ENCODE measurements at places on chromosomes 6 and 20. TPM values are rescaled to one million over a fixed set of nuclear protein-coding genes. Genes with fewer than 3 reads are reported as not detected.
A peak's percentile ranks its signal among the peaks of the same experiment; 100 is the strongest.

DNA sequence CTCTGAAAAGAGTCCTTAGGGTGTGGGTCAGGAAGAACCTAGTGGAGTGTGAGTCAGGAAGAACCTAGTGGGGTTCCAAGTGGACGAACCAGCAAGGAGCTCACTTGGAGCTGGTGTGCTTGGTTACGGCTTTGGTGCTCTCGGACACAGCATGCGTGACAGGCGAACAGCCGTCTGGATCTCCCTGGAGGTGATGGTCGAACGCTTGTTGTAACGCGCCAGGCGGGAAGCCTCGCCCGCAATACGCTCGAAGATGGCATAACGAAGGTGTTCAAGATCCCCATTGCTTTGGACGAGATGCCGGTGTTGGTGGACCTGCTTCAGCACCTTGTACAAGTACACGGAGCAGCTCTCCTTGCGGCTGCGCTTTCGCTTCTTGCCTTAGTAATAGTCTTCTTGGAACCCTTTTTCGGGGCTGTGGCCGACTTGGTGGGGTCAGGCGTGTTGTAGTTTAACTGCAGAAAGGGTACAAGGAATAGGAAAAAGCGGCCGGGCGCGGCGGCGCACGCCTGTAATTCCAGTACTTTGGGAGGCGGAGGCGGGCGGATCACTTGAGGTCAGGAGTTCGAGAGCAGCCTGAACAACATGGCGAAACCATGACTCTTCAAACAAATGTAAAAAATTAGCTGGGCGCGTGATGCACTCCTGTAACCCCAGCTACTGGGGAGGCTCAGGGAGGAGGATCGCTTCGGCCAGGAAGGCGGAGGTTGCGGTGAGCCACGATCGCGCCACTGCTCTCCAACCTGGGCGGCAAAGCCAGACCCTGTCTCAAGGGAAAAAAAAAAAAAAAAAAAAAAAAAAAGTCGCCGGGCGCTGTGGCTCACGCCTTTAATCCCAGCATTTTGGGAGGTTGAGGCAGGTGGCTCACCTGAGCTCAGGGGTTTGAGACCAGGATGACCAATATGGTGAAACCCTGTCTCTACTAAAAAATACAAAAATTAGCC, 48.0 kb downstream of the OR2B2 start:
- DNase-seq, result peak; percentile 15

The RXRB gene
- total RNA-seq, result 16.7 TPM

The MOCS1 gene
- 8.1 TPM for total RNA-seq

DNA sequence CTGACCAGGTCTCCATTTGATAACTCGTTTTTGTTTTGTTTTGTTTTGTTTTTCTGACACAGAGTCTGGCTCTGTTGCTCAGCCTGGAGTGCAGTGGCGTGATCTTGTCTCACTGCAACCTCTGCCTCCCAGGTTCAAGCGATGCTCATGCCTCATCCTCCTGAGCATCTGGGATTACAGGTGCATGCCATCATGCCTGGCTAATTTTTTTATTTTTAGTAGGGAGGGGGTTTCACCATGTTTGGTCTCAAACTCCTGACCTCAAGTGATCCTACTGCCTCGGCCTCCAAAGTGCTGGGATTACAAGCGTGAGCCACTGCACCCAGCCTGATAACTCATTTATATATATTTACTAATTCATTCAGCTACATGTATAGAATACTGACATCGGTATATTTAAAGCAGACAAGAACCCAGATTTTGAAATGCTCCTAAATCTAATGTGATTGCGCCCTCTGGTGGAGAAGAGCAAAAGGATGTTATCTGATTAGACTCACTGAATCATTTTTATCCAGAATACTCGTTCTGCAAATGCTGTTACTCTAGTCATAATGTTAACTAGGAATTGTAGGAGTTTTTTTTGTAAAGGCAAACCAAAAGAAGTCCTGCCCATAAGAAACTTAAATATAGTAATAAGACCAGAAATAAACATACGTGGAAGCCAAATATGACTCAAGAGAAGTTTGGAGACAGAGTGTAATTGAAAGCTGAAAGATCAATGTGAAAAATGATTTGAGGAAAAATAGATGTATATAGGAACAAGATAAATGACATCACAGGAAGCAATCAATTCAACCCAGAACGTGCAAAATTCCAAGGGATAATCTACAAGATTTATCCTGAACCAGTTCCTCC, 5.3 kb upstream of the COL12A1 start:
- peak; percentile 79 for DNase-seq

DNA sequence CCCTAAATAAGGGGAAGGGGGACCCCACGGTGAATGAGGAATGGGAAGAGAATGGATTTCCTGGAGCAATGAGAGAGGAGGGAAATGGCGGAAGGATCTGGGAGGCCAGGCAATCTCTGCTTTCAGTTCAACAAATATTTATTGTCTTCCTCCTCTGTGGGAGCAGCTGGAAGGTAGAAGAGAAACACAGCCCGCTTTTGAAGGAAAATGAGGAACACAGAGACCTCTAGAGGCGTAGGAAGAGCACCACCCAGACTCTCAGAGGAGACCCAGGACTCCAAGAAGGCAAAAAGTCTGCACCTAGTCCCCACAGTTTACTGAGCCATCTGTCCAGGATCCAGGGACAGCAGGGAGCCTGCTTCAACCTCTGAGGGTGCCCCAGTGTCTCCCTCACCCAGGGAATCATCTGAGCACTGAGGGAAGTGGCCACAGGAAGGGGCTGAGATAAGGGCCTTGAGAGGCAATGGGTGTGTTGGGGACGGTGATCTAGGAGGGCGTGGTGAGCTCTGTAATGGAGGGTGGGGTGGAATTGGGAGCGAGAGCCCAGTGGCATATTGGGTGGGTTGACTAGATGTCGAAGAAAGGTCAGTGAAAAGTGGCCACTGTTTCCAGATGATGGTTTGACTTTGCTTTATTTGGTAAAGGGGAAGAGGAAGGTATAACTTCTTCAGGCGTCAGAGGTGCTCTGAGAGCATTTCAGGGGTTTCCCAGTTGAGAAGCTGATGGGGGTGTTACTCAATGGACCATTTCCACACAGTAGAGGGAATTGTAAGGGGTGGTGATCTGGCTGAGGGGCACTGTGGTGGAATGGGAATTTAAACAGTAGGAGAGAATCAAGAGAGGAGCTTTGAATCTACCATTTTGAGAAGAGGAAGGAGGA, 610 bp downstream of the PSORS1C1 start:
- DNase-seq, result peak; percentile 42

GRCh38 chr6:147861696-147862095, 353.2 kb downstream of the SAMD5 start:
- DNase-seq, result no peak

- DNase-seq, result peak; percentile 61
These were observed 315 bp upstream of the PDE10A start for GRCh38 chr6:165663377-165663735.

The NDUFAF4 gene
- 13.9 TPM for total RNA-seq

GRCh38 chr20:46621492-46621891, 29.8 kb downstream of the SLC13A3 start:
- peak; percentile 82 for DNase-seq

- peak; percentile 75 for DNase-seq
These were observed 373.5 kb upstream of the BTBD3 start for GRCh38 chr20:11544029-11544678.

DNA sequence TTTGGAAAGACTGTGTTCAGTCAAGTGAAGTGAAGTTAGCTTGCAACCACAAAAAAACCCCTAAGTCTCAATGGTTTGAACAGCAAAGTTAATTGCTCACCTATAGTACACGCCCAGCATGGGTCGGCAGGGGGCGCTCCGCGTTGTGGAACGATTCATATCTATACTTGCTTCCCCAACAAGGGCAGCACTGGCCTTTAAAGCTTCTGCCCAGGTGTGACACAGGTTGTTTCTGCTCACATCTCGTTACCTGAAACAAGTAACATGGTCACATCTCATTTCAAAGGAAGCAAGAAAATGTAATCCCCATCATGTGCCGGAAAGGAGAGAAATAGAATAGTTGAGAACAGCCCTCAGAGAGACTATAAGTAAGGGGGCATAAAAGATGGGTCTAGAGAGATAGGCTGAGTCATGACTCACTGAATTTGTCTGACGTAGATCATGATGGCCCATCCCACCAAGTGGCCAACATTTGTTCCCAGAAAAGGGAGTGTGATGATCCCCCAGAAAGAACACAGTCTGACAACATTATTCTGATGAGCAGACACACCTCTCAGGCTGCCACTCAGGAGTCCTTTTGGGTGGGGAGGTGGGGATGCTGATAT, 29.0 kb downstream of the HNF4A start:
- peak; percentile 38 for DNase-seq

GRCh38 chr20:48051794-48052474, 266.7 kb upstream of the SULF2 start:
- peak; percentile 45 for DNase-seq

DNA sequence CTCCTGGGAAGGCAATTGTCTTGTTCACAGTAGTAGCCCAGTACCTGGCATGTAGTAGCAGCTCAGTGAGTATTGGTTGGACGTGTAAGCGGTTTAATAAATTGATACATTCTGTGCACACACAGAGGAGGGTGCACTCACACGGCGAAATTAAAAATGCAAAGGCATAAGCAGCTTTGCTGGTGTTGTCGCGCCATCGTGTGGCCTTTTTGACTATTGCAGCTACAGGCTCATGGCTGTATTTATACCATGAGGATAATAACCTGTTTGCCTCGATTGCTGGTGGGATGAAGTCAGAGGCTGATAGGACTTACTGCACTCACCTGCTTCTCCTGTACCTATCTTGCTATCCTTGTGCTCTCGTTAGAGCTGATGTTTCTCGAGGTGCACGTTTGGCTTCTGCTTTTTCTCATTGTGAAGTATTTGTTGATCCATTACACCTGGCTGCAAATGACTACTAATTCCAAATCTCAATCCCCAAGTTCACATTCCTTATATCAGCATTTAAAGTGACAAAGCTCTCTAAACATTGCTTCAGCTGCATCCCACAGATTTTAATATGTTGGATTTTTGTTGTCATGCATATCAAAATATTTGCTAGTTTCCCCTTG, 61.5 kb downstream of the TBXT start:
- DNase-seq, result peak; percentile 71

- DNase-seq, result peak; percentile 16
These were observed 139.8 kb downstream of the KHDC1L start for GRCh38 chr6:73085443-73085871.

- DNase-seq, result no peak
These were observed 28.9 kb downstream of the MDFI start for GRCh38 chr6:41667195-41667594.

- no peak for DNase-seq
These were observed 15.7 kb upstream of the DNAAF9 start for GRCh38 chr20:3423126-3423525.

The HLA-DRA gene
- not detected for total RNA-seq

DNA sequence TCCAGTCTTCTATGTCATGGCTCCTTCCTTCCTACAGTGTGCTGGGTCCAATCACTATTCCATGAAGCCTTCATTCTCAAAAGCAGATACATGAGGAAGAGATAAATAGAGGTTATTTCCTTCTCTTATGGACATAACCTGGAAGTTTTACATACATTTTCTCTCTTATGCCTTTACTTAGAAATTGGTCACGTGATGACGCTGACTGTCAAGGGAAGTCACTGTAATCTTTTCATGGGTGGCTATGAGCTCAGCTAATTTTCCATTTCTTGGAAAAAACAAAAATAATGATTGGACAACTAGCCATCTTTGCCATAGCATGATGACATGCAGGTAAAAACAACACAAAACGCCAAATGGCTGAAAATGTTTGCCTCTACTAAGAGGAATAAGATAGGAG, 151.6 kb upstream of the PRSS16 start:
- no peak for DNase-seq

The MEI4 gene
- total RNA-seq, result not detected

- peak; percentile 17 for DNase-seq
These were observed 295.5 kb downstream of the PLCB1 start for GRCh38 chr20:8427419-8428040.

The WFDC11 gene
- total RNA-seq, result not detected

The NT5DC1 gene
- total RNA-seq, result 11.7 TPM

DNA sequence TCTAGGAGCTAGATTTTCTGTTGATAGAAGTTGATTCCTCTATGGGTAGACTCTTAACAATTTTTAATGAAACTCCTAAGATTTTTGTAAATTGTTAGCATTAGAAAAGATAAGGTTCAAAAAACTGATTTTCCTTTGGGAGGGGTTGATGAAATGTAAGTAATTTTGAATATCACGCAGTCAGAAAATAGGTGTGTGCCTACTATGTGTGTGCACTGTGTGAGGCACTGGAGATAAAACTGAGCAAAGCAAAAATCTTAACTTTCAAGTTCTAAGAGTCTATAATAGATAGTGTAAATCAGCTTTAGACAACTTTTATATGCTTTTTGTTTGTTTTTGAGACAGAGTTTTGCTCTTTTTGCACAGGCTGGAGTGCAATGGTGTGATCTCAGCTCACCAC, 53.3 kb downstream of the FAM217A start:
- DNase-seq, result no peak

The RPP21 gene
- 28.9 TPM for total RNA-seq

The MACROD2 gene
- total RNA-seq, result not detected

The THBS2 gene
- total RNA-seq, result 101 TPM

DNA sequence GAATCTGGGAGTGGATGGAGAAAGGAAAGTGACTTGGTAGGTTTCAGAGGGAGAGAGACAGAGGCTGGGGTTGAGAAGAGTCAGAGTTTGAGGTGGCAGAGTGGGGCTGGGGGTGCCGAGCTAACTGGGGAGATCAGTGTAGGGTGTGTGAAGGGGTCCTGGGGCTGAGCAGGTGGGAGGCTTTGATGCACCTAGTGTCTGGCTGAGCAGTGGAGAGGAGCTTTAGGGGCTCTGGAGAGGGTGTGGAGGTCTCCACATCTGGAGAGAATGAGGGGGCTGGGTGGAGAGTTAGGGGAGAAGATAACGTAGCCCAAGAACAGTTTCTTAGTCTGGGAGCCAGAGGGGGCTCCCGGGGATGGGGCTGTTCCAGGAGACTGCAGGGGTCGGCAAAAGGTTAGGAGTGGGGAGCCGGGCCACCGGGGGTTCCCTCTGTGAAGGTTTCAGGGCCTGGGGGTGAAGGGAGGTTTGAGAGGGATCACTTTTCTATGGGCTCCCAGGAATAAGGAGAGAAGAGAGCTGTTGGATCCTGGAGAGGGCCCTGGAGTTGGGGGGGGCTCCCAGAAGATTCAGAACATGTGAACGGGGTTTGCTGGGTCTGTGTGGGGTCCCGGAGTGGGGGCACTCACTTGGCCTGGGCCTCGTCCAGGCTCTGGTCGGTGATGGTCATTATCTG, 797 bp downstream of the PBX2 start:
- no peak for DNase-seq

DNA sequence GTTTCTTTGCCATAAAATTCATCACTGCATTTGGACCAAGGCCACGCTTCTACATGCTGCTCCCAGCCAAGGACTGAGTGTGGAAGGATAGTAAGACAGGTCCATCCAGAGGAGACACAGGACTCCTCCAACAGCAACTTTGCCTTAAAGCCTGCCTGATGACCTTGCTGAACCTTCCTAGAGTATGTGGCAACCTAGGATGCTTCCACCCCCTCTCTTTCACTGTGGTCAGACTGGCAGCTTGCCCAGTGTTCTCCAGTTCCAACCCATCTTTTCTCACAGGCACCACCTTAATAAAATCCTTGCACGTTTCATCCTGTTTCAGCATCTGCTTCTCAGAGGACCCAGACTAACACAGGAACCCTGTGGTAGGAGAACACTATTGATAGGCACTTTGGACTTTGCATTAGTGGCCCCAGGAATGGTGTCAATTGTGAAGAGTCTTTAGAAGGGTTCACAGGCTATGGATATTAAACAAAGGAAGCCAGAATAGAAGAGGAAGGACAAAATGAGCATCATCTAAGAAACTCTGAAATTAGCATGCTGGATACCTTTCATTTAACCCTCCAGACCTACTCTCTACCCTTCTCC, 2.4 kb upstream of the PKHD1 start:
- no peak for DNase-seq

The TRIM31 gene
- not detected for total RNA-seq

GRCh38 chr6:170296746-170297575, 6.1 kb upstream of the DLL1 start:
- no peak for DNase-seq

All from IMR-90 (cell line).